ENCODE measurements at places on chromosomes 2 and 18.

DNA sequence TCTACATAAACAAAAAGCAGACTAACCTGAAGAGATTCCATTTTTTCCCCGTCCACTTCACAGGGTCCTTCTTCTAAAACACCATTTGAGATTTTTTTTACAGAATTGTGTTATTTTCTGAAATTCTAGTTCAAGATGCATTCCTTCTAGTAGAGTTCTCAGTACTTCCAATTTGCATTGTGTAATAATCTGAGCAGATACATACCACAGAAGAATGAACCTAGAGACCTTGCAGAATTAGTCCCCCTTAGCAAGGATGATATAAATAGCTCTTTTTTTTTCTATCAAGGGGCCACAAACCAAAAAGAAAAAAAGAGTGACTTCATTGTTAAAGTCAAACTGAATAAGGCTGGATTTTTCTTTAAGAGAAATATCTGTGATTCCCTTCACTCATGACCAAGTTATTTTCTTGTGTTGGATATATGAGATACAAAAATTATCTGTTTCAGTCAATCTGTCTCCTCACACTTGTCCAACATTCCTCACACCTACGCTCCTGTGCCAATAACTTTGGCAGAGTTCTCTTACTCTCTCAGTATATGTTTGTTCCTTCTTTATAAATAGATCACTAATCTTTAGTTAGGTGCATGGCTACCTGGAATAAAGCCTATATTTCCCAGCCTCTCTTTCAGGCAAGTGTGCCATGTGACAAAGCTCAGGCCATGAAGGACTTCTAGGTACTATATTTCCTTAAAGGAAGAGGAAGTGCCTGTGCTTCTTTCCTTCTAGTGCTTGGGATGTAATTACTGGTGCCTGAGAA lies 183.5 kb downstream of the ZNF385B start:
- DNase-seq: no peak

- no peak for DNase-seq
Observed at GRCh38 chr2:132429351-132429750, 12.7 kb downstream of the GPR39 start.

GRCh38 chr2:229141424-229142025 lies 129.6 kb downstream of the PID1 start:
- DNase-seq: no peak

DNA sequence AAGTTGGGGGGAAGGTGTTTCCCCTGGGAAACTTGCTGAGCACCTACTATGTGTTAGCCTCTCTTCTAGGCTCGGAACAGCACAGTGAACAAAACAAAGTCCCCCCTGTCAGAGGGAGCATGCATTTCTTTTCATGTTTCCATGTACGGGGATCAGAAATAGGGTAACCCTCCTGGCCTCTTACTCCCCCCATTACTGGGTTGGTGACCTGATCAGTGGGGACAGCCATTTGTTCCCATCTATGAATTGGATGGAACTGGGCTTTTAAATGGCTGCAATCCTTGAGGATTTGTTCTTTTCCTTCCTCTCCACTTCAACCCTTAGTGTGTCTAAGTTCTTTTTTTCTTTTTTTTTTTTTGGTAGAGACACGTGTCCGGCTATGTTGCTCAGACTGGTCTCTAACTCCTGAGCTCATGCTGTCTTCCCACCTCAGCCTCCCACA lies 13.7 kb downstream of the NCL start:
- no peak for DNase-seq

GRCh38 chr2:218671654-218672566 lies at the start of the genes RNF25 and STK36:
Gene RNF25 (minus strand): TSS chr2:218672002. CDS start chr2:218671970, 32 bp downstream.
Gene STK36 (plus strand): TSS chr2:218672086. CDS start chr2:218672830, 744 bp downstream.
- peak; percentile 90 for DNase-seq

- no peak for DNase-seq
Observed at GRCh38 chr2:186559370-186559769, 30.5 kb upstream of the ITGAV start.

DNA sequence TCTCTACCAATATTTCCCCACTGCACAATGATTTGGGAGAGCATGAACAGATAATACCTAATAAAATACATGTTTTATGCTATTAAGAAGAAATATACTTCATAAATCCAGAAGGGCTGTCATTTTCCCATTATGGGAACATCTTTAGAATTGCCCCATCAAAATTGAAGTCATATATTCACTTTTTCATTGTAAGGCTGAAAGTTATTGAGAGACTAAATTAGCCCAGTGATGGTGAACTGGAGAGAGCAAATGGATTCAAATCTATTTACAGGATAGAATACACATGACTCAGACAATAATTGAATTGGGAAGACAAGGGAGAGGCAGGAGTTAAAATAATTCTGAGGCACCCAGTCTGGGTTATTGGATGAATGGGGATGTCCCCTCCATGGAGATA lies 79.7 kb upstream of the TTC39C start:
- DNase-seq: no peak
